Omental fat pad (tissue), 4 donors: ENCODE measurements at places on chromosomes 11 and 22.

GRCh38 chr11:73859671-73860070, 17.0 kb downstream of the COA4 start:
- DNase-seq, result no peak

GRCh38 chr11:118998822-118999221, 884 bp downstream of the CENATAC start:
- DNase-seq, result peak; percentile 39

DNA sequence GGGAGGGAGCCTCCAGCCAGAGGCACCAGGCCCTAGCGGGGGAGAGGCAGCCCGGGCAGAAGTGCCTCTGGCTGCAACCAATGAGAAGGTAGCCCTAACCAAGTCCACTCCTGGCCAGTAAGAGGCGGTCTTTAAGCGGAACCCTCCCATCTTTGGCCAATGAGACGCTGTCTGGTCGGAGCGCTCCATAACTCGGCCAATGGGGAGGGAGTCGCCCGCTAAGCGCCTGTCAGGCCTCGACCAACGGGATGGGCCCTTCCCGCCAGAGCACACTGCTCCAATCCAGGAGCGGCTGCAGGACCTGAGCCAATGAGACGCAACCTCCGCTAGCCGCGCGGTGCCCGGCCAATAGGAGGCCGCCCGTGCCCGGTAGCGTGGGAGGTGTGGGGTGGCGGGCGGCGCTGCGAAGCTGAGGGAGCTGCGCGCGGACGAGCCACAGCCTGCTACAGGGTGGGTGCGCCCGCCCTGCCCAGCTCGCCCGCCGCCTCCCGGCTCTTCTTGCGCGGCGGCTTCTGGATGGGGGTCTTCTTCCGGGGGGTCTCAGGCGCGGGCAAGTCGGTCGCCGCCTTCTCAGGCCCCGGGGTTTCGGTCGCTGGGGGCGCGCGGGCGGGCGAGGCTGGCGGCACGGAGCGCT, 12.6 kb downstream of the SCARF2 start:
- DNase-seq, result no peak

DNA sequence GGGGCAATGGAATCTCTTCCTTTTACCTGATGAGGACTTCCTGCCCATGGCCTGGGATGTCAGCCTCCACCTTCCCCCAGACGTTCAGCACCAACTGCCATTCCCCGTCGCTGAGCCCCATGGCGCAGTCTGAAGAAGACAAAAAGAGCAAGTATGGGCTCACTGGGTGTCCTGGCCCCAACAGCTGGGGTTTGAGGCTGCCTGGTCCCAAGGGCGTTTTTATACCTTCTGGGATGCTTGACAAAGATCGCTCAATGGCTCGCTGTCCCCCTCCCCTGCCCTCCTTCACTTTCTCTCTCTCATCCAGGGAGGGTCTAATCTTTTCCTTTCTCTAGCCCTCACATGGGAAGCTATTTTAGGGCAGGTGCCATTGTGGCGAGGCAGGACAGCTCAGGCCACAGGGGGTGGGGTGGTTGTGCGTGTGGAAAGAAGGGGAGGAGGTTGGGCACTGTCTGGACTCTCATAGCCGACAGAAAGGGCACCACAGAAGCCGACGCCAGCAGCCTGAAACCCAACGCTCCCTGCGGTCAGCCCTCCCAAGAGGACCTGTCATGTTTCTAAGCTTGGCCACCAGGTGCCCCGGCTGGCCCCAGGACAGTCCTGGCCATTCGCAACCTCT, at the start of gene MB:
TSS of gene MB (minus strand) at position 193 of the 619 bp plus-strand sequence. CDS start at position 121, 72 bp downstream.
- no peak for DNase-seq

GRCh38 chr22:49887702-49888101, 30.5 kb downstream of the ALG12 start:
- DNase-seq, result no peak

- DNase-seq, result no peak
These were observed 17.9 kb upstream of the HTR3A start for GRCh38 chr11:113956986-113957385.

GRCh38 chr22:23225337-23225723, 45.0 kb downstream of the BCR start:
- no peak for DNase-seq

- DNase-seq, result no peak
These were observed 124.3 kb downstream of the TRIM29 start for GRCh38 chr11:120013325-120014250.

- no peak for DNase-seq
These were observed 4.8 kb downstream of the POU2F3 start for GRCh38 chr11:120244476-120245365.

DNA sequence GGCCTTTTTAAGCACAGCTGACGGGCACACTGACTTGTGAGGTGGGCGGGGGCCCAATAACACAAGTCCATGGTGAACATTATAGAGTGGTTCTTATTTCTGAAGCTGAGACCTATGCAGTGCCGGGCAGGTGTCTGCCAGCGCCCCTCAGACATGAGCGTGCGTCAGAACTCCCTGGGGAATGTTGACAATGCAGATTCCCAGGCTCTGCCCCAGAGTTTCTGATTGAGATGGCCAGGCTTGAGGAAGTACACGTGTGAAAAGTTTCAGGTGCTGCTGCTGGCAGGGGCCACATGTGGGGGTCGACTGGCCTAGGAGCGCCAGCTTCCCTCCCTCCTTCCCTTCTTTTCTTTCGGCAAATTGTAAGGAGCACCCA, 46.2 kb downstream of the TPCN2 start:
- DNase-seq, result no peak

GRCh38 chr11:104653407-104653806, 244.9 kb downstream of the CASP12 start:
- DNase-seq, result no peak

- no peak for DNase-seq
These were observed 69.5 kb downstream of the JAM3 start for GRCh38 chr11:134138376-134138775.

GRCh38 chr11:45646275-45646927, 19.0 kb downstream of the CHST1 start:
- no peak for DNase-seq

DNA sequence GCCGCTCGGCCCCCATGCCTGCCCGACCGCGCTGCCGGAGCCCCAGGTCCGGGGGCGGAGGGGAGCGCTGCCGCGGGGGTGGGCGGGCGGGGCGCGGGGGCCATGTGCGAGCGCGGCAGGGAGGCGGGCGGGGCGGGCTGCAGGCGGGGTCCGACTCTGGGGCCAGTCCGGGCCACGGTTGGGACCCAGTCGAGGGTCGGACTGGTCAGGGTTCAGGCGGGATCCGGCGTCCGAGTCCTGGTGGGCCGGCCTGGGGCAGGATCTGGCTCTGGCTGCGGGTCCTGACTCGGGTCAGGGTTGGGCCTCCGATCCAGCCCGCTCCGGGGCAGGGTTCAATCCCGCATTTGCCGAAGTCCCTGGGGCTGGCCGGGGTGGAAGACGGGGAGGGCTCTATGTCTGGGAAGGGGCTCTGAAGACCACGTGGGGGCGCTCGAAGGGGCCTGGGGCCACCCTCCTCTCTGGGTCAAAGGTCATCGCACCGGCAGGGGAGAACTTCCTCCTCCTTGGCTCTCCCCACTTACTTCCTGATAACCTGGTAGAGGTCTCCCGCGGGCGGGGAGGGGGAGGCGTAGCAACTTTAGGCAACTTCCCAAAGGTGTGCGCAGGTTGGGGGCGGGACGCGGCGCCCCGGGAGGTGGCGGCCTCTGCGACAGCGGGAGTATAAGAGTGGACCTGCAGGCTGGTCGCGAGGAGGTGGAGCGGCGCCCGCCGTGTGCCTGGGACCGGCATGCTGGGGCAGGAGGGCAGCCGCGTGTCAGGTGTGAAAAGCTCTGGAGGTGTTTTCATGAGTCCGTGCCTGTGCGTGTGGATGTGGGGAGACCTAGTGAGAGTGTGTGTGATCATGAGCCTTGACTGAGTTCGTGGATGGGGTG, 603 bp downstream of the ESRRA start:
- no peak for DNase-seq

- DNase-seq, result peak; percentile 81
These were observed 465 bp downstream of the SUN2 start for GRCh38 chr22:38755155-38755910.

DNA sequence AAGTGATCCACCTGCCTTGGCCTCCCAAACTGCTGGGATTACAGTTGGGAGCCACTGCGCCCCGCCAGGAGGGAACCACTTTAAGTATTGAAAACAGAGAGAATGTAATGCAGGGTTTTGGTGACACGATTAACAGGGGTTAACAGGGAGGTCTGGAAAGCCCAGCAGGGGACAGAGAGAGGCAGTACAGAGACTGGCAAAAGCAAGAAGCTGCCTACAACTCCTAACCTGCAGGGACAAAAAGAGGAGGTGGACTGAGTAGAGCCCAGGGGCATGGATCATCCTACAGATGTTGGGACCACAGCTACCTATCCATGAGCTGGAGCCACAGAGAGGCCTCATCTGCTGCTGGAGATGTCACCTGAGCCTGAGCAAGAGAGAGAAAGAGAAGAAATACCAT, 1.7 kb upstream of the SPINDOC start:
- DNase-seq, result no peak

DNA sequence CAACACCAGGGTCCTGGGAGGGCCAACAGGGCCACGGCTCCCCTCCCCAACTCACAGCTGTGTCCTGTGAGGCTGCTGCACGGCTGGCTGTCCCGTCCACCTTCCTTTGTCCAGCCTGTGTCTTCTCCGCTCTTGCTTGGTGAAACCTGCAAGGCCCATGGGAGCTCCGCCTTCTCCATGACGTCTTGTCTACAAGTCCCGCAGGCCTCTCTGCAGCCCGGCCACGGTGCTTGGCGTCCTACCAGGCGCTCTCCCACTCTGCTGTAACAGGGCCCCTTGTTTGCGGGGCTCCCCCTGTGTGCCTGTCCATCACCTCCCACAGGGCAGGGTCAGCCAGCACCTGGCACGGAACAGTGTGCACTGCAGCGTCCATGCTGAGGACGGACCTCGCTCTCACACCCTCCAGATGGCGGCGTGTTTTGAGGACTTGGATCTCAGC, 866.8 kb downstream of the TBC1D22A start:
- no peak for DNase-seq

- peak; percentile 13 for DNase-seq
These were observed 22.5 kb upstream of the SEPTIN5 start for GRCh38 chr22:19691721-19692341.

- DNase-seq, result no peak
These were observed 830.0 kb downstream of the NTM start for GRCh38 chr11:132200353-132200936.

DNA sequence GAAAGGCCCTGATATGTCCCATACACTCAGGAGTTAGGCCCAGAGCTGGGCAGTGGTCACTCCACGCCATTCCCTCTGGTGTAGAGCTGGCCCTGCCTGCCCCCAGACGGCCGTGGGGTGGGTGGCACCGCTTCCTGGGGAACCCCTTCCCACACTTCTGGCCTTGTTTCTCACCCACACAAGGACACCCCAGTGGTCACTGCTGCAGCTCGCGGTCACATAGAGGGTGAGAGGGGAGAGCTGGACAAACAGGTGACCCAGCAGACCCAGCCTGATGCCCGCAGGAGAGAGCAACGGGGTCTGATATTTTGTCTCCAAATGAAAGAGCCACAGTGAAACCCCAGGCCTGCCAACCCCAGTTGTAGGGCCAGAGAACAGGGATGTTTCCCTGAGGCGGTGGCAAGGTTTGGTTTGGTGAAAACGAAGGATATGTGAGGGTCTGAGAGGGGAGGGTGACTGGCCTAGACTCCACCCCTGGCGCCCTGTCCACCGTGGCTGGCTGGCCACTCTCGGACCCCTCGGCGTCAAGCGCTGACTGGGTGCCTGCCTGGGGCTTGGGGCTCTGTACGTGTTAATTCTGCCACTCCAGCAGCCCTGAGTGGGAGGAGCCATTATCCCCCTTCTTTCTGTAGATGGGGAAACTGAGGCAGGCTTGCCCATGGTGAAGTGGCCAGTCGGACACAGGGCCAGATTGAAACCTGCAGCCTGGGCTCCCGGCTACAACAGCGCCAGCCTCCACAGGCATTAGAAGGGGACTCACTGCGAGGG, 71.0 kb upstream of the PPARA start:
- DNase-seq, result no peak

GRCh38 chr11:64687643-64688533, 35.1 kb downstream of the NRXN2 start:
- DNase-seq, result no peak

GRCh38 chr11:131206671-131207070, 163.7 kb upstream of the NTM start:
- DNase-seq, result no peak

GRCh38 chr11:65102142-65103095, 6.4 kb downstream of the VPS51 start:
- no peak for DNase-seq

DNA sequence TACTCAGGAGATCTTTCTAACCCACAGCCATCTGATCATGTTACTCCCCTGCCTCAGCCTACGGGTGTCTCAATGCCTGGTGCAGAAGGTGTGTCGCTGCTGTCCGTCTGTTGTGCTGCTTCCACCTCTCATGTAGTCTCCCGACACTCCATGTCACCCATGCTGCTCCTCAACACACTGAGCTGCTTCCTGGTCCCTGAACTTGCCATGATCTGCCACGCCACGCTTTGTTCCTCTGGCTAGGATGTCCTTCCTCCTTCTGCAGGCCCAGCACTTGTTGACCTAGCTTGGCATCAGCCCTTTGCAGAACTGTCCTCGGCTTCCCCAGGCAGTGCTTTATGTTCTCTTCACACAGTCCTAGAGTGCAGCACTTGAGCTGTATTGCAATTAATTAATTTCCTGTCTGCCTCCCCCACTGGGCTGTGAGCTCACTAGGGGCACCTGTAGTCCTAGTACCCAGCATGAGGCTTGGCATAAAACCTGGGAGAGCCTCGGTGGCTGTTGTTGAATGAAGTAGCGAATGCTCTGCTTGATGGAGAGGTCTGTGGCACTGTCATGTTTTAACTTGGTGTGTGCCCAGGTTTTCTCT, 9.5 kb downstream of the GTPBP1 start:
- no peak for DNase-seq

GRCh38 chr11:112584672-112585071, 324.0 kb upstream of the PLET1 start:
- DNase-seq, result no peak

DNA sequence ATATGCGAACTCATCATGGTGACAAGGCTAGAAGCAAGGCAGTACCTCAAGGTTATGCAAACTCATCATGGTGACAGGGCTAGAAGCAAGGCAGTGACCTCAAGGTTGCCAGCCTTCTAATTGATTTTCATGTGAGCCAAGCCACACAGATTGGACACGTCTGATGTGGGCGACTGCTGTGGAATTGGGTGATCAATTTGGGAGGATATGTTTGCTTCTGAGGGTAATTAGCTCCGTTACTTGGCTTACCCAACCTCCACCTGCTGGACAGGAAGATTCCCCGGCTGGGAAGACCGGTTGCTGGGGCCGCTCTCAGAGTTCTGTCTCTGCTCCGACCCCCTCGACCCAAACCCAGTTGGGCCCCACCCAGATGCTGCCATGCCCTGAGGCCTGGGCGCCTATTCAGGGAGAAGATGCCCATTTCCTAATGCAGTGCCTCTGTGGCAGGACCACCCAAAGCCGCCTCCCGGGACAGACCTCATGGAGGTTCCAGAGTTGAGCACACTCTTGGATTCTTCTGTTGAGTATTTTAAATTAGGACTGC, 69.9 kb upstream of the SHANK2 start:
- no peak for DNase-seq
